ENCODE measurements at places on chromosomes 16 and 17.

- DNase-seq = no peak
Observed at GRCh38 chr17:54944796-54945195, 23.7 kb downstream of the COX11 start.

GRCh38 chr16:26521626-26522025 lies 545.1 kb upstream of the C16orf82 start:
- no peak for DNase-seq

DNA sequence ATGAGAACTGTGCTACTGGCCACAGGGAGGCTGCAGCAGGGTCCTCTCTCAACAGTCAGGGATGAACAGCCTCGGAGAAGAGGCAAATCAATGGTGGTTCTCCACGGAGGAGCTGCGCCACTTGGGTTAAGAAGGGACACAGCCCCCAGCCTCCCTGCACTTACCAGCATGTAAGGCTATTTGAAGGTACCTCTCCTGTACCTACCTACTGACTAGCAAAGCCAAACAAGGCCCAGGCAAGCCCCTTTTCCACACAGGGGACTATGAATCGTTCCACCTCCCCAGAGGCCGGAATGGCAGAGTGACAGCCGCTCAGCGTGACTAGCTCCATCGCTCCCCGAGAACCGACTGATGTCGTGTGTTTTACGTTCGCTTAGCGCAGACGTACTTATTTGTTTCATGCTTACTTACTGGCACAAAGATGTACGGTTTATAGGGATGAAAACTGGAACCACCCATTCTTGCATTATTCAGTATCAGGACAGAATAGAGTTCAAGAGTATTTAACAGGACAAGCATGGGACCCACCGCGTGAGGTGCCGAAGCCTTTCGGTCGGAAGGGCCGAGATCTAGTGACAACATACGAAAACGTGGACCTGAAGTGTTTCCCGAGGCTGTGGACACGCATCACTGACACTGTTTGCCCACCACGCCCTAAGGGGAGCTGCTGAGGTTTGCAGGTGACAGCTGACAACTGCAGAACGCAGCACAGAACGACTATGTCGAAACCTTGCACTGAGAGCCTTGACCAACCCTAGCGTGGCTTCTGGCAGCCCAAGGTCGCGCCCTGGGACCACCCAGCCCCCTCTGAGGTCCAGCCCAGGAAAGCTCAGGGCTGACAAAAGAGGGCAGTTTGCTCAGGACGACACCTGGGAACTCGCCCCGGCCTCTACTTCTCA lies 1.0 kb downstream of the TEPSIN start:
- DNase-seq = no peak

GRCh38 chr17:60671482-60671881 lies 6.2 kb upstream of the BCAS3 start:
- DNase-seq = no peak

- no peak for DNase-seq
Observed at GRCh38 chr16:30983898-30984610, 953 bp upstream of the HSD3B7 start.

- no peak for DNase-seq
Observed at GRCh38 chr16:83744441-83744981, 63.3 kb upstream of the HSBP1 start.

- DNase-seq = no peak
Observed at GRCh38 chr16:67529582-67530012, 968 bp downstream of the RIPOR1 start.

- DNase-seq = no peak
Observed at GRCh38 chr16:30688701-30689100, 10.3 kb upstream of the SRCAP start.

GRCh38 chr16:66001432-66001831 lies 365.1 kb upstream of the CDH5 start:
- no peak for DNase-seq

DNA sequence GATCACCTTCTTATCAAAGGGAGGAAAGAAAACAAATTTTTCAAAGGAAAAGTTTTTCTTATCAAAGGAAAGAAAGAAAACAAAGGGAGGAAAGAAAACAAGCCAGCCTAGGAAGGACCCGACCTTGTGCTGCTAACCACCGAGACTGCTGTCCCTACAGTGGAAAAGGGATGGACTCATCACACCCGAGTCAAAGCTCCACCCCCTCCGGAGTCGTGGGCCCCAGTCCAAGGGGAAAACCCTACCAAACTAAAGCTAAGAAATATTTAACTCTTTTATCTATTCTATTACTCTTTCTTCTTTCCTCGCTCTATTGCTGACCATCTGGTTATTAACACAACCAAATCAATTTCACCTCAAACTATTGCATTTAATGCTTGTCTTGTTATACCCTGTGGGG lies 6.1 kb upstream of the ENDOV start:
- no peak for DNase-seq

- DNase-seq = no peak
Observed at GRCh38 chr16:64254443-64255367, 867.2 kb downstream of the CDH11 start.

- DNase-seq = no peak
Observed at GRCh38 chr17:50955667-50956120, 89.5 kb upstream of the TOB1 start.

DNA sequence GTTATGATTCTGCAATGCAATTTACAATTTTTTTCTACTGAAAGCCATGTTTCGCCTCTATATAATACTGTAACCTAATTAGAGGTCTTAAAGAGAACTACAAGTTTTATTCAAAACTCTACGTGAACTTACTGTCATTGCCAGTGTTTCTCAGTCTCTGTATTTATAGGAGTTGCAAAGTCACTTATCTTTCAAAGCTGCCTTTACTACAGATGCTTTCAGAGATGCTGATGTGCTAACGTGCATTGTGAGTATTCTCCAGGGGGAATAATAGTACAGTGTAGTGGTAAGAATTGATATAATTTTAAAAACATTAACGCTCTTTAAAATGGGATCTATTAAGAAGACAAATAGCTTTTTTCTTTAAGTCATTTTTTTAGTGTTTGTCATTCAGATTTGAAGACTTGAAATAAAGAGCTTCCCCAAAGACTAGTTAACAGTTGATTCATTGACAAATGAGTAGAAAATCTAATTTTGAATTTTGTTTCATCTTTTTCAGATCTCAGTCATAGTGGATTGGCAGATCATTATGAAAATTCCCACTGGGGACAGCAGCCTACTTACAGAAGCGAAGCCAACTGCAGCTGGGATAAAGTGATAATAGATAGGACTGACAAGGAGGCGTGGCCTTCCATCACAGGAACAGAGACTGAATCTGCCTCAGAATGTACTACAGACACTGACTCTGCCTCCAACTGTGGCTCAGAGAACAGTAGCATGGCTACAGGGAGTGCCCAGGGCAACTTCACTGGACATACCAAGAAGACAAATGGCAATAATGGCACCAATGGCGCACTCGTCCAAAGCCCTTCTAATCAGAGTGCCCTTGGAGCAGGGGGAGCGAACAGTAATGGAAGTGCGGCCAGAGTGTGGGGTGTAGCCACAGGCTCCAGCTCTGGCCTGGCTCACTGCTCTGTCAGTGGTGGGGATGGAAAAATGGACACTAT lies 79.9 kb downstream of the TMC6 start:
- DNase-seq = no peak

DNA sequence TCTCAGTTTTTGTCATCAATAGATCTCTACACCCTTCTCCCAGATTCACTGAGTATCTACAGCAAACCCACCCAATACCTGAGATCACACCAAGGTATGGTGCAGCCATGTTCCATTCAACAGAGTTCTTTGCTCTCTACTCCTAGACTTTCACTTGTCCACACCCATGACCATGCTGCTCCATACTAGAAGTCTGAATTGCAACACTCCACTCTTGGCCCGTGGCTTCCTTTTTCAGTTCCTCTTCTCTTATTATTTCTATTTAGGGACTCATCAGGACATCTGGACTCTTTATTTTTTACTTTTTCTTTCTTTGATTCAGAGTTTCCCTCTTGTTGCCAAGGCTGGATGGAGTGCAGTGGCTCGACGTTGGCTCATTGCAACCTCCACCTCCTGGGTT lies 37.1 kb downstream of the YWHAE start:
- no peak for DNase-seq

GRCh38 chr17:79844869-79845600 lies 5.8 kb upstream of the CBX4 start:
- DNase-seq = no peak
